MCF 10A (cell line): ENCODE measurements at places on chromosomes 11 and 22. TPM values are rescaled to one million over a fixed set of nuclear protein-coding genes. Genes with fewer than 3 reads are reported as not detected.

Gene OR56A1
- total RNA-seq = not detected in 2 replicates

Gene GGT5
- total RNA-seq = 31.5 and 34.6 TPM in 2 replicates

Gene B3GAT1
- total RNA-seq = not detected in 2 replicates

Gene PLAAT5
- not detected in 2 replicates for total RNA-seq

Gene NUP160
- 32.0 and 33.8 TPM in 2 replicates for total RNA-seq

Gene RBMXL2
- total RNA-seq = not detected in 2 replicates

Gene APOA4
- total RNA-seq = not detected in 2 replicates

Gene RASL10A
- 0.52 and 0.82 TPM in 2 replicates for total RNA-seq

Gene GUCD1
- 47.0 and 48.4 TPM in 2 replicates for total RNA-seq

Gene CNTF
- 2.4 and 2.9 TPM in 2 replicates for total RNA-seq

DNA sequence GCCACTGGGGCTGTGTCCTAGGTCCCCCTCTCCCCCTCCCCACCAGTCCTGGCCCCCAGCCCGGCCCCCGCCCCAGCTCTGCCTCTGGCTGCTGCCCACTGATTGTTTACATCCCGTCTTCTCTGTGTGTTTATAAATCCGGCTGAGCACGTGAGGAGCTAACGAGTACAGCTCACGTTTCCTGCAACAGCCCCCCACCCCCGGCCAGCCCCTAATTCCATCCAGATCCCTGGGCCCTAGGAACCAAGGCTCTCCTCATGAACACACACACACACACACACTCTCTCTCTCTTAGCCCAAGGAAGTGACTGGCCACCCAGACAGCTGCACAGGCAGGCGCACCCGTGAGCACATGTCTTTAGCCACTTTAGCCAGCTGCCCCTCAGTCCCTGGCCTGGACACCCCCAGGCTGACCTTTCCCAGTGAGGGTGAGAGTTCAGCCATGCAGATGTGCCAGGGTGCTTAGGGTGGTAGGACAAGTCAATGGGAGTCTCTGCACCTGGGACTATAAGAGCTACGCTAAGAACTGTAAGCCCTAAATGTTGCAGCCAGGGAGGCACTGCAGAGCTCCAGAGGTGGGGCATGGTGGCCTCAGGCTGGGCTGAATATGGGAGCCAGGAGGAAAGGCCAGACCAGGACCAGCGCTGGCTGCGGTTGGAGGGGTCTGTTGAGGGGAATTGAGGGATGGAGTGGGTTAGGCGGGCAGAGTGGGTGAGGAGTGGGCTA, 2.9 kb downstream of the CLCF1 start:
- H3K36me3 ChIP-seq = peaks cover 11% of the 10 kb centered on the region
- H3K4me3 ChIP-seq = no peak overlapping the region
- H3K4me1 ChIP-seq = peaks cover 55% of the 10 kb centered on the region

DNA sequence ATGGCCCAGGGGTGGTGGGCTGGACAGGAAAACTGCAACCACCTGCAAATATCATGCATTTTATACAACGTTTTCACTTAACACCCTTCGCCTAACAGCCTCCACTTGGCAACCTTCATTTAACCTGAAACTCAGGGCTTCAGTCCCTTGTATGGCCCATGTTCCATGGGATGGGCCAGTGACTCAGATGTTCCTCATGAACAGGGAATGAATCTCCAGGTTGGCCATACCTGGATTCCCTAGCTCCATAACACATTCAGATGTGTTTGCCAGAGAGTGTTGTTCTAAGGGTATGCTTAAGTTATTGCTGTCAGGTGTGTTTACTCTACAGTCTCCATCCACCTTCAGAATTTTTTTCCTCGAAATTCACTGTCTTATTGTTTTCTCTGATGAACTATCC, 316.9 kb downstream of the JRKL start:
- no peaks in the 10 kb centered on the region for H3K36me3 ChIP-seq
- H3K4me3 ChIP-seq = no peak overlapping the region

- H3K36me3 ChIP-seq = no peaks in the 10 kb centered on the region
- H3K4me1 ChIP-seq = no peaks in the 10 kb centered on the region
- DNase-seq = no peak
- H3K27ac ChIP-seq = no peak overlapping the region
- H3K4me3 ChIP-seq = no peak overlapping the region
These were observed 107.8 kb upstream of the LMO1 start for GRCh38 chr11:8371516-8371884.

DNA sequence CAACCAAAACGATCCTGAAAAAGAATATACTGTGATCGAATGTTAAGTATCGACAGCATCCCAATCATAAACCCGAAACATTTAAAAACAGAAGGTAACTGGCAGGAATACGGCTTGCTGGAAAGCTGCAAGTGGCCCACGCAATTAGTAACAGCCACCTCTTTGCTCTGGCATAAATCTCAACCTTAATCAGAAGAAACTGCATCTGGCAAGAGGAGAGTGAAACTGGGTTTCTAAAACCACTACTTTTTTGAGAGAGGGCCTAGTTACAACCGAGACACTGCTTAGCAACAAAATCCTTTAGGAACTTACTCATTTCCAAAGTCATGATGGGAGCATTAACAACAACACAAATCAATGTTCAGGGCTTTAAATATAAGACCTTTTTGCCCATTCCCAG, 7.9 kb downstream of the NCAPD3 start:
- H3K4me1 ChIP-seq = peaks cover 10% of the 10 kb centered on the region
- no peak overlapping the region for H3K4me3 ChIP-seq
- H3K36me3 ChIP-seq = peaks cover 39% of the 10 kb centered on the region
- no peak for DNase-seq
- H3K27me3 ChIP-seq = no peaks in the 10 kb centered on the region
- no peak overlapping the region for H3K27ac ChIP-seq

- no peaks in the 10 kb centered on the region for H3K27me3 ChIP-seq
- no peak overlapping the region for H3K27ac ChIP-seq
- no peaks in the 10 kb centered on the region for H3K4me1 ChIP-seq
- no peak for DNase-seq
- no peaks in the 10 kb centered on the region for H3K36me3 ChIP-seq
These were observed 57.9 kb downstream of the BUD13 start for GRCh38 chr11:116714902-116715301.

GRCh38 chr11:131027491-131027890, 111.2 kb upstream of the SNX19 start:
- no peak overlapping the region for H3K27ac ChIP-seq
- peaks cover 7% of the 10 kb centered on the region for H3K4me1 ChIP-seq
- DNase-seq = no peak
- H3K4me3 ChIP-seq = no peak overlapping the region
- no peaks in the 10 kb centered on the region for H3K27me3 ChIP-seq
- H3K36me3 ChIP-seq = no peaks in the 10 kb centered on the region

- peaks cover 41% of the 10 kb centered on the region for H3K36me3 ChIP-seq
- H3K27me3 ChIP-seq = no peaks in the 10 kb centered on the region
- no peak overlapping the region for H3K27ac ChIP-seq
- no peaks in the 10 kb centered on the region for H3K4me1 ChIP-seq
These were observed 55.0 kb upstream of the DEPDC7 start for GRCh38 chr11:32960553-32961164.

DNA sequence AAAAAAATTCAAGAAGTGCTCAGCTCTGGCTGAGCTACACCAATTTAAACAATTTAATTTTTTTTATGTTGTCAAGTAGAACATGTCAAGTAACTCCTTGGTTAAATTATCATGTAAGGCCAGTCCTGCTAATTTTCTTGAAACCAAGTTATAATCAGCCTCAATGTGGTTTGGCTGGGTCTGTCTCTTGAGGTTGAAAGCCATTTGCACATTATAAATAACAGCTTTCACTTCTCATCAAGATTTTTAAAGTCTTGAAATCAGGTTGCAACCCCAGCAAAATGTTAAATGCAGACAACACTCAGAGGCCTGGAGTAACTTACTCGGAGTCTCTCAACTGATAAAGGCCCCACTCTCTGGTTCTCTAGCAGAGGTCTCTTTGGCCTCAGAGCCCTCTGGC, 324.4 kb downstream of the BRD1 start:
- H3K4me3 ChIP-seq = no peak overlapping the region
- no peak for DNase-seq
- no peaks in the 10 kb centered on the region for H3K36me3 ChIP-seq
- H3K27me3 ChIP-seq = no peaks in the 10 kb centered on the region
- no peak overlapping the region for H3K27ac ChIP-seq
- H3K4me1 ChIP-seq = no peaks in the 10 kb centered on the region

DNA sequence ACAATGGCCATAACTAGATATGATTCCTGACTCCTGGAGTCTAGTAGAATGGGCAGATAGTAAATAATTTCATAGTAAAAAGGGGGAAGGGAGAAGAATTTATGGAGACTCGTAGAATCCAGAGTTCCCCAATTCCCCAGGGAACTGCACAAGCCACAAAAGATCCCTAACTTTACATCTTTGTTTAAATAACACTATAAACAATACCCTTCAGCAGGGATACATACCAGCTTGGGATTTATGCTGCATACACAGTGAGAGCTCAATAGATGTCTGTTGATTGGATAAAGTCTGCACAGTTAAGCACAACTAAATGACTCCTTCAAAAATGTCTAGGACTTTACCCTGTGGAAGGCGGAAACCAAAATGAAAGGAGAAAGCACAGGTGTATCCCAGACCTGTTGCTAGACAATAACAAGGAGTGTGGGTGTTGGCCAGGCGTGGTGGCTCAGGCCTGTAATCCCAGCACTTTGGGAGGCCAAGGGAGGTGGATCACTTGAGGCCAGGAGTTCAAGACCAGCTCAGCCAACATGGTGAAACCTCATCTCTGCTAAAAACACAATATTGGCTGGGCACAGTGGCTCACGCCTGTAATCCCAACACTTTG, 6.8 kb downstream of the SLC35F2 start:
- H3K36me3 ChIP-seq = peaks cover 13% of the 10 kb centered on the region
- no peak for DNase-seq
- H3K27me3 ChIP-seq = no peaks in the 10 kb centered on the region
- peaks cover 48% of the 10 kb centered on the region for H3K4me1 ChIP-seq
- H3K4me3 ChIP-seq = no peak overlapping the region
- peak overlapping the region; percentile 81 for H3K27ac ChIP-seq

- peaks cover 6% of the 10 kb centered on the region for H3K36me3 ChIP-seq
- H3K4me3 ChIP-seq = no peak overlapping the region
- no peaks in the 10 kb centered on the region for H3K4me1 ChIP-seq
- H3K27ac ChIP-seq = no peak overlapping the region
- DNase-seq = no peak
These were observed 40.9 kb upstream of the LIPT2 start for GRCh38 chr11:74534216-74534945.

DNA sequence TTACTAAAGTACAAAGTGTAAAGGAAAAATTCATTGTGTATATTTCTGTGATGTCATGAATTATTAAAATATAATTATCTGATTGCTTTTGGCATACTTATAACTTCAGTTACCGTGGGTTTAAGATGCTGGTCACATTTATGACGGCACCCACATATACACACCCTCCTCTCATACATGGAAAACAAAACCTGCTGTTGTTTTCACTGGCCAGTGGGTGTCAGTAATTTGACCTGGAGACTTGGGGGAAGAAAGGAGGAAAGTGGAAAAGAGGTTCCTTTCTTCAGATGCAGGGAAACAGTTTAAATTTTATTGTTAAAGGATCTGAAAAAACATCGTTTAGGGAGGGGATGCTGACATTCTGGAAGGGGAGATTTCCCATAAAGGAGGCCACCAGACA, 742 bp upstream of the BBOX1 start:
- peaks cover 25% of the 10 kb centered on the region for H3K4me1 ChIP-seq
- H3K36me3 ChIP-seq = no peaks in the 10 kb centered on the region
- H3K4me3 ChIP-seq = peak overlapping the region; percentile 59
- DNase-seq = no peak
- H3K27me3 ChIP-seq = no peaks in the 10 kb centered on the region

DNA sequence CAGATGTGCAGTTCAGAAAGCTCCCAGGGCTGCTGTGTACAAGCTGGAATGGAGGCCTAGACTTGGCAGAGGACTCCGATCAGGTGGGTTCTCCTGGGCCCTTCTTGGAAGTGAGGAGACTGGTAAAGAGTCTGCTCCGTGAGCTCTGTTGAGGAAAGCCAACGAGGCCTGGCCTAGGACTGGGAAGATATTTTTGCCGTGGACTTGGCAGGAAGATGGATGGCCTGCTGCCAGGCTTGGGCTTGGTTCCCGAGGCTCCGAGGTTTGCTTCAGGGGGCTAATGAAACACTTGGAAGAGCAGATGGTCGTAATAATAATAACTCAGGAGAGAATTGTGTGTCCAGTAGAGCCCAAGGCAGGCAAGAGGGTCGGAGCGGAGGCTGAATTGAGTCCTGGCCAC, 3.9 kb downstream of the GALR3 start:
- H3K4me1 ChIP-seq = no peaks in the 10 kb centered on the region
- H3K4me3 ChIP-seq = no peak overlapping the region
- no peaks in the 10 kb centered on the region for H3K27me3 ChIP-seq
- no peak overlapping the region for H3K27ac ChIP-seq

DNA sequence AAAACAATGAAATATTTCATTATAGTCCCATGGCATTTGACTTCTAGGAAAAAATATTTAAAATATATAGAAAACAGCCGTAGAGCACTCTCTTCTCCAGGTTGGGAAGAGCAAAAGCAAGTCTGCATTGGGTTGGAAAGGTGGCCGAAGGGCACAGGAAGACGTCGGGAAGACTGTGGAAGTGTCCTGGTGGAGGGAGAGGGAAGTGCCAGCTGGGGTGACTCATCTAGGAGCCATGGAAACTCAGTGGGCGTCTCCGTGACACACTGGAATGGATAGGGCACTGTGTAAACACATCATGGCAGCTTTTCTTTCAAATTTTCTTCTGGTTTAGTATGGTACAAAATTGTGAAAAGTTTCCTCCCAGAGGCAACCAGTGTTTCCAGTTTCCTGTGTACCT, 12.7 kb downstream of the GTPBP1 start:
- H3K36me3 ChIP-seq = peaks cover 36% of the 10 kb centered on the region
- peak; percentile 91 for DNase-seq
- peak overlapping the region; percentile 60 for H3K27ac ChIP-seq
- H3K4me3 ChIP-seq = no peak overlapping the region
- no peaks in the 10 kb centered on the region for H3K27me3 ChIP-seq
- peaks cover 16% of the 10 kb centered on the region for H3K4me1 ChIP-seq

- H3K36me3 ChIP-seq = no peaks in the 10 kb centered on the region
- no peaks in the 10 kb centered on the region for H3K4me1 ChIP-seq
- H3K4me3 ChIP-seq = no peak overlapping the region
- peaks cover 24% of the 10 kb centered on the region for H3K27me3 ChIP-seq
- no peak overlapping the region for H3K27ac ChIP-seq
- no peak for DNase-seq
These were observed 85.8 kb upstream of the FGF3 start for GRCh38 chr11:69904974-69905535.

DNA sequence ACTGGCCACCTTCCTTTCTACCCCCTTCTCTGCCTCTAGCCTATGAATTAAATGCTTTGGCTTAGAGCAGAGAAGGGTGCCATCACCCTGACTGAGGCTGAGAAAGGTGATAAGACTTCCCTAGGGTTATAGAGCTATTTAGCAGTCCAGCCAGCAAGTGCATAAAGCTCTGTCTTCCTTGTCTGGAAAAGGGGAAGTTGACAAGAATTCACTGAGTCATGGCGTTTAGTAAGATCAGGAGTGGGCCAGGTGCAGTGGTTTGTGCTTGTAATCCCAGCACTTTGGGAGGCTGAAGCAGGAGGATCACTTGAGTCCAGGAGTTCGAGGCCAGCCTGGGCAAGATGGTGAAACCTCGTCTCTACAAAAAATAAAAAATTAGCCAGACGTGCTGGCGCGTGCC, 63.1 kb downstream of the LHFPL7 start:
- H3K27me3 ChIP-seq = peaks cover 60% of the 10 kb centered on the region
- no peaks in the 10 kb centered on the region for H3K4me1 ChIP-seq
- no peak overlapping the region for H3K27ac ChIP-seq
- H3K4me3 ChIP-seq = no peak overlapping the region

- H3K27ac ChIP-seq = no peak overlapping the region
- H3K36me3 ChIP-seq = no peaks in the 10 kb centered on the region
- no peak for DNase-seq
- no peak overlapping the region for H3K4me3 ChIP-seq
- H3K4me1 ChIP-seq = no peaks in the 10 kb centered on the region
These were observed 7.6 kb downstream of the MS4A3 start for GRCh38 chr11:60064111-60064510.

- no peaks in the 10 kb centered on the region for H3K4me1 ChIP-seq
- H3K27ac ChIP-seq = no peak overlapping the region
- no peak overlapping the region for H3K4me3 ChIP-seq
- no peaks in the 10 kb centered on the region for H3K36me3 ChIP-seq
- DNase-seq = no peak
These were observed 38.3 kb upstream of the BRSK2 start for GRCh38 chr11:1351278-1351937.
